Ascending aorta (tissue), 2 donors: ENCODE measurements at places on chromosomes 7 and 10. TPM values are rescaled to one million over a fixed set of nuclear protein-coding genes. Genes with fewer than 3 reads are reported as not detected.

- DNase-seq: peak; percentile 77
Observed at GRCh38 chr7:23680414-23681405, 711 bp downstream of the FAM221A start.

GRCh38 chr7:3673524-3673923 lies 372.5 kb downstream of the SDK1 start:
- no peak for DNase-seq

DNA sequence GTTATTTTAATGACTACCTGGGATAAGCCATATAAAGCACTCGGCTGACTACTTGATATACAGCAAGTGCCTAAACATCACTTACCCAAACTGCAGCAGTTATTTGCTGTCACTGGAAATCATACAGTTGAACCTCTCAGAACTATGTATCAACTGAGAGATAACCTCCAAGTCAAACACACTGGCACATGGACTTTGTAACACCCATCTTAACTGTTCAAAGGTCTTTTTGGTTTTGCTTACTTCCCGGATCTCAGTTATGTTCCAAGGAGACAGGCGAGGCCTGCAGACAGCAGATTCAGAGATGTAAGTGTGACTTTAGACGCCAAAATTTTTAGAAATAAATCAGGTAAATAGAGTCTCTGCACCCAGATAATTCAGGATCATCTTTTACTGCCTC lies 34.6 kb upstream of the DAGLB start:
- DNase-seq: no peak

DNA sequence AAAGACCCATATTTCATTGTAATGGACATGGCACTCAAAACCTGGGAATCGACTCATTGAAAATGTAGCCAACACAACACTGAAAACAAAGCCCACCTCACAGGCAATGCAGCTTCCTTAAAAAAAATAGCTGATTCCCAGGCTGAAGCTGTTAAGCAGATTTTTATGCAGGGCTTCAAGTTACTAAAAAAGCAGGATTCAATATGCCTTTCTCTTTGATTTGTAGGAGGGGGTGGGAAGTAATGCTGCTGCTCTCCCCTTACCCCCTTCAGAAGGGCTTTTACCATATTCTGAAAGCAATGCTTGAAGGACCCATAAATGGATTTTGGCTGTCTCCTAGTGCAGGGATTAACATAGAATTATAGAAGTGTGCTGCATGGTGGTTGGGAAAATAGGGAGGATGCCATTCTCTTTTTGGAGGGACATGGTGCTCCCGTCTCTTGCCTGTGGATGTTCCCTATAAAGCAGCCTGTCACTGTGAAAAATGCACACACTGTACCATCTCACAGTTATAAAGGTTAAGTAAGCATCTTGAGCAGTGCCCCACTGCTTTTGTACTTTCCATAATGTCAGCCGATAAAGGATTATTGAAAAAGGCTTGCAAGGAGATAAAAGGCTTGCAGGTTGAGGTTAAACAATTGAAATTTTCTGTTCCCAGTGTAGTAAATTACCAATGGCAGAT lies 262.8 kb downstream of the AUTS2 start:
- no peak for DNase-seq

- no peak for DNase-seq
Observed at GRCh38 chr7:120360918-120361317, 87.9 kb downstream of the KCND2 start.

DNA sequence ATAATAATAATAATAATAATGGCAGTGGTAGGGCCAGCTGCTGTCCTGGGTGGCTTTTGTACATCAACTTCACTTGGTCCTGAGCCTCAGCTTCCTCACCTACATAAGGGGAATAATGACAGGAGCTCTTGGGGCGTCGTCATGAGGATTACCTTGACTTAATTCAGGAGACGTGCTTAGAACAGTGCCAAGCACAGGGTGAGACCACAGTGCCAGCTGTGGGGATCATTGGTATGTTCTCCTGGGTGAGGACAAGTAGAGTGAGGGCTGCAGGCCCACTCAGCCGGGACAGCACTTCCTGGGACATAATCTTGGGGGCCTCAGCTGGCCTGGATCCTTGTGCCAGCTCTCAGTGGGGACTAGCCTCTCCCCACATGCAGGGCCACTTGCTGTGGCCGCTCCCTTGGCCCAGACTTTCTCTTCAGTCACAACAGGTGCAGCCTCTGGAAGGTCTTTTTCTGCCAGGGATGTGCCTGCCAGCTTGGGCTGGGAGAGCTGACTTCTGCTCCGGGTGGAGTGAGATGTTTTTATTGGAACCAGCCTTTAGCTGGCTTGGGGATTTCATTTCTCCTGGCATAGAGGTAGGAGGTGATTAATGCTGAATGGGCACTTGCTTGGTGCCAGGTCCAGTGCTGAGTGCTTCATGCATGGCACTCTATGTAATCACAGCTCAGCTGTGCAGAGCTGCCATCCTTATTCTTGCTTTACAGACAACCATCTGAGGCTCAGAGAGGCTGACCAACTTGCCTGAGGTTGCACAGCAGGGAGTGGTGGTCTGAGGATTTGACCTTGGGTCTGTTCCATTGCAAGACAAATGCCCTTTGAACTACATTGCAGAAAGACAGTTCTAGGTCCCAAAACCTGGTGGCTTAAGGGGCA lies 45.3 kb downstream of the TSPAN15 start:
- peak; percentile 74 for DNase-seq

GRCh38 chr10:15361131-15361530 lies 10.0 kb downstream of the FAM171A1 start:
- no peak for DNase-seq

DNA sequence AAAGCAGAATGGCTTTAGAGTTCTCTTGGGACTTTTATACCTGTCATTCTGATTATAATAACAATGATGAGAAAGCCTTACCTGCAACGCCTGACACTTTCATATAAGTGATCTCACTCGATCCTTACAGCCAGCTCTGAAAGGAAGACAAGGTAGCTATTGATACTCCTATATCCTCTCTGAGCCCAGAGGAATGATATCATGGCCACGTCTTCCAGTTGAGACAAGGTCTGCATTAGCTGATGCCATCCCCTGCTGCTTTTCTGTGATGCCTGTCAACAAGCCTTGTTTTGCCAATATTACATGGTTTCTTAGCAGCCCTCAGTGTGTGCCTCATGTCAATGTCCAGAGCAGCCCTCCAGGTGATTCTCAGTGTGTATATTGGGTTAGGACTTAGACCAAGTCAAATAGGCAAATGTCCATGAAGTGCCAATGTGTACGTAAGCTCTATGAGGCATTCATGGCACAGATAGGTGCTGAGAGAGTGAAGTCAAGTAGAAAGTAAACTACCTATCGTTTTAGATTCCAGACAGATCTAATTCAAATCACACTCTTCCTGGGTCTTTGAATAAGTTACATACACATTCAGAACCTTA lies 405.9 kb downstream of the ADRA2A start:
- no peak for DNase-seq

DNA sequence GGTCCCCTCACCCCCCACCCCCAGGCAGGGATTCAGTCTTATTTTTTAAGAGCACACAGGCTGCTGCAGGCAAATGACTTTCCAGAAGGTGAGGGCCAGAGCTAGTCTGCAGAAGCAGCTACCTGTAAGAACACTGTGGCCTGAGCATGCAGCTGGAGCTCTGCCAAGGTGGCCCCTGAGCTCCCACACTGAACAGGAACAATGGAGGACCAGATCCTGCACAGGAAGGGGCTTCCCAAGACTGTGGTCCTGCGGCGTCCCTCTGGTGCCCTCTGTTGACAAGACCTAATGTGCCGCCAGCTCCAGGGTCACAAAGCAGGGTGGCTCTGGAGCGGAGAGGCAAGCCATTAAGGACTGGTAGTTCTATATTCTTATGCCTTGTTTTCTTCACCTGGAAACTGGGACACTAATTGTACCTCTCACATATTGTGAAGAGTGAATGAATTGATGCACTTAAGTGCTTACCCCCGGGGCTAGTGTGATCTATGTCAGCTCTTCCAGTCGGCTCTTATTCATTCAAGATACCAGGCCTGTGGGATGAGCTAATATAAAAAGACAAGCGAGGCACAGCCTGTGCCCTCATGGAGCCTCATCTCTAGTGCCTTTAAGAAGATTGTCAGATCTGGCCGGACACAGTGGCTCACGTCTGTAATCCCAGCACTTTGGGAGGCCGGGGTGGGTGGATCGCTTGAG lies 8.0 kb upstream of the BEND7 start:
- DNase-seq: no peak

CRHR2 gene
- 3.1 TPM for total RNA-seq

UCMA gene
- not detected for total RNA-seq

SYT15 gene
- total RNA-seq: 50.9 TPM

DGKB gene
- total RNA-seq: not detected
